ENCODE measurements at places on chromosomes 7 and 10.

GRCh38 chr7:49775949-49776443, 2.6 kb downstream of the VWC2 start:
- DNase-seq, result no peak

DNA sequence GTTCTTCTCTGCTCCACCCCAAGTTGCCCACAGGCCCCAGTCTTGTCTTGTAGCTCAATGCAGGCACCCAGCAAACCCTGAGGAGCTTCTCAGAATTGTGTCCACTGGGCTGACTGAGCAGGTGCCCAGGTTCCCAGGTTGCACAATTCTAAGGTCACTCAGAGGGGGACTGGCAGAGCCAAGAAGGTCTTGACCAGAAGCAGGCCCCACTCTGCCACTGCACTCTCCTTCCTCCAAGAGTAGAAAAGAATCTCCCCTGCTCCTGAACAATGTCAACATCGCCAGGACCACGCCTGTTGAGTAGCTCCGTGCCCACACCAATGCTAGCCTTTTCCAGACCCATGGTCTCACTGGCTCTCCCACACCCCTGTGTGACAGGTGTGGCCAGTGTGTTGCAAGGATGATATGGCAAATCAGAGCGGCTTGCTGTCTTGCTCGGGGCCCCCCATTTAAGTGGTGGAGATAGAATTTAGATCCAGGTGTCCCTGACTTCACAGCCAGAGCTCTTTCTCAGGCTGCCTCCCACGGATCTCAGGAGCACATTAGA, 577 bp downstream of the LRRC18 start:
- no peak for DNase-seq

GRCh38 chr7:66145400-66146104, 30.9 kb downstream of the CRCP start:
- DNase-seq, result no peak

DNA sequence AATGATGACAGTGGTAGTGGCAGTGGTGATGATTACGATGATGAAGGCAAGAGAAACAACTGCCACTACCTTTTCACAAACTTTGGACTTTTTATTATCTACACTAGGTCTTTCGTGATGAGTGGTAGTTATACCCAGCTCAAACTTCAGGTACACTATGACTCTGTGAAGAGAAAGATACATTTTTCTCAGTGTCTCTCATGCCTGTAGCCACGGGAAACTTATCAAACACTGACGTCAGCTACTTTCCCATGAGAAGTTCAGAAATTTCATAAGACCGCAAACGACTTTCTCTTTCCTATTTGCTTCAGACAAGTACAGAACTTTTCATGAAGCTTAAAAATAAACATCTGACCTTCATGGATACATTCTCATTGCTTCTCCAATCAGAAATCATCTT, 57.0 kb downstream of the CALD1 start:
- no peak for DNase-seq

GRCh38 chr7:30548845-30549244, 44.2 kb upstream of the GGCT start:
- DNase-seq, result peak; percentile 49

- no peak for DNase-seq
Observed at GRCh38 chr7:1762238-1762945, 92.3 kb downstream of the ELFN1 start.

DNA sequence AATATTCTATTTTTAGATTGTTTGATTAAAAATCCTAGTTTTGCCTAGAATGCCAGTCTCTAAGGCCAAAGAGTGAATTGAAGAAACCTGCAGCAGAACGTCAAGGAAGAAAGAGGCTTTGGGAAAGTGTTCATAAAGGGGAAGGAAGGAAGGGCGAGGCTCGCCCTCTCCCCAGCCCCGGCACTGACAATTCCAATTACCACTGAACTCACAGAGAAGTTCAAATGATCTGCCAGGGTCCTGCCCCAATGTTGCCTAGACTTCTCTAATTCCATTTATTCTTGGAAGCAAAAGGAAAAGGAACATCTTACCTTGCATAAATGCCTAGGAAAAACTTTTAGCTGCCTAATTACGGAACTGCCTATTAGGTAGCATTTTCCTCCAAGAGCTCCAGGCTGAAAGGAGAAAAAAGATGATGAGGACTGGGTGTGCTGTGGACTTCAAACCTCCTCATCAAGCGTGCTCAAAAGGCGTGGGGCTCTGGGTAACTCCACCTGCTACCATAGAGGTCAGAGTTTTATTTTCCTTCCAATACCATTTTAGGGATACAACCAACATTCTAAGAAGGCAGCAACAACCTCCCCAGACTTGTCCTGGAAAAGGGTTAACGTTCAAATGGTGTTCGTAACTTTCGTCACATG, 134.5 kb downstream of the PKD1L1 start:
- no peak for DNase-seq

DNA sequence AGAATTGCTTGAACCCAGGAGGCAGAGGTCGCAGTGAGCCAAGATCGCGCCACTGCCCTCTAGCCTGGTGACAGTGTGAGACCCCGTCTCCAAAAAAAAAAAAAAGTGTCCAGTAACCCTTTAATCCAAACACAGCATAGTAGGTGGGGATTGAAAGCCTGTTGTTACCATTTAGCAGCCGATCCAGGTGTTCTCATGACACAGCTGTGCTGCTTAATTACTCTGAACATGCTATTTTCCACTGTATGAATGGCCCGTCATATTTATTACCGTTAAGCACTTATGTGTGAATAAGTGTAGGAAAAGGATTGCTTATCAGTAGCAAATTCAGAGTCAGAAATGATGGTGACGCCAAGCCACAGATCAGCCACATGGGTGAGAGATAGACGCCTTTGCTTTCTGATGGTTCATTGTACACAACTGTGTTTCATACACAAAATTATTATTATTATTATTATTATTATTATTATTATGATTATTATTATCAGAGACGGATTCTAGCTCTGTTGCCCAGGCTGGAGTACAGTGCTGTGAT, 11.6 kb upstream of the ORAI2 start:
- DNase-seq, result no peak

DNA sequence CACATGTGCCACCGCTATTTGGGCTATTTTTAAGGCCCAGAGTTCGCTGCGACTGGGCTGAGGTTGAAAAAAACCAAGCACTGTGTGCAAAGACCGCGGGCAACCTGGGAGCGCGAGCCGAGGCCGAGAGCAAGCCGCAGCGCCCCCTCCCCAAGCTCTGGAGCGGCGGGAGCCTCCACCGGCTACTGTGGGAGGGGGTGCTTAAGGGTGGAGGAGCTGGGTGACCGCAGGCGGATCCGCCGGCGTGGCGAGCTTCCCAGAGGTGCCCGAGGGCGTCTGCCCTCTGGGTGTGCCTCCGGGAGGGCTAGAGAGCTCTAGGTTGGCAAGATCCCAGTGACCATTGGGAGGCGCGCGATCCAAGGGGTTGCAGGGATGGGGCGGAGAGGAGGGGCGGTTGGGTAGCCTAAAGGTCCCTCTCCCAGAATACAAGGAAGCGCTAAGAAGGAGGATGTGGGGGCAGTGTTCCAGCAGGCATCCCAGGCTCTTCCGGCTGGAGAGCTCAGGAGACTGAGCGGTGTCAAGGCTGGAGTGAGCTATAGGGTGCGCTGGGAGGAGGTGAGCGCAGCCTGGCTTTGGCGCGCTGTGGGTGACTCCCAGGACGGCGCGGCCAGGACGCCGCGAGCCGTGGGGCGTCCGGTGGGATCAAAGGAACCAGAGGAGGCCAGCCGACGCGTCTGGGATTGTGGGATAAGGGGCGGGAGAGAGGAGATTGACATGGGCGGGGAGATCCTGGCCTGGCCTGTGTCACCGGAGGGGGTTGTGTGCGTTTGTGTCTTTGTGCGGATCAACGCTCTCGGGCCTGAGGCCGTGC, 8.0 kb downstream of the DLX5 start:
- DNase-seq, result peak; percentile 60

Measured in NCI-H510A (cell line).